Substantia nigra (tissue), 51 donors: ENCODE measurements at places on chromosomes 13 and 19.

- no peak for DNase-seq
These were observed 40.7 kb upstream of the DOCK9 start for GRCh38 chr13:99018418-99019180.

- no peak for DNase-seq
These were observed 13.0 kb upstream of the FPR3 start for GRCh38 chr19:51781999-51782398.

- no peak for DNase-seq
These were observed 621.0 kb downstream of the EFNB2 start for GRCh38 chr13:105914291-105915036.

- peak; percentile 28 for DNase-seq
These were observed 14.6 kb downstream of the VSIG10L start for GRCh38 chr19:51327066-51328001.

GRCh38 chr13:48574041-48574796 is 41.3 kb upstream of the RCBTB2 start:
- no peak for DNase-seq

DNA sequence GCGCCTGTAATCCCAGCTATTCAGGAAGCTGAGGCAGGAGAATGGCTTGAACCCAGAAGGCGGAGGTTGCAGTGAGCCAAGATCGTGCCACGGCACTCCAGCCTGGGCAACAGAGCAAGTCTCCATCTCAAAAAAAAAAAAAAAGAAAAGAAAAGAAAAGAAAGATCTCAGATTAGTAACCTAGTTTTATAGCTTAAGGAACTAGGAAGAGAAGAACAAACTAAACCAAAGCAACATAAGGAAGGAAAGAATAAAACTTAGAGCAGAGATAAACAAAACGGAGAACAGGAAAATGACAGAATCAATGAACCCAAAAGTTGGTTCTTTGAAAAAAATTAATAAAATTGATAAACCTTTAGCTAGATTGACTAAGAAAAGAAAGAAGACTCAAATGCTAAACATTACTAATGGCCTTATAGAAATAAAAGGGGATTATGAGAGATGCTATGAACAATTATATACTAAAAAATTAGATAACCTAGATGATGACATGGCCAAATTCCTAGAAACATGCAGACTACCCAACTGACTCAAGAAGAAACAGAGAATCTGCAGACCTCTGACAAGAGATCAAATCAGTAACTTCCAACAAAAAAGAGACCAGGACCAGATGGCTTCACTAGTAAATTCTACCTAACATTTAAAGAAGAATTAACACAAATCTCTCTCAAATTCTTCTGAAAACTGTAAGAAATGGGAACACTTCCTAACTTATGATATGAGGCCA is 68.2 kb downstream of the CDADC1 start:
- no peak for DNase-seq

GRCh38 chr13:35936246-35936978 is 194.8 kb downstream of the DCLK1 start:
- no peak for DNase-seq

DNA sequence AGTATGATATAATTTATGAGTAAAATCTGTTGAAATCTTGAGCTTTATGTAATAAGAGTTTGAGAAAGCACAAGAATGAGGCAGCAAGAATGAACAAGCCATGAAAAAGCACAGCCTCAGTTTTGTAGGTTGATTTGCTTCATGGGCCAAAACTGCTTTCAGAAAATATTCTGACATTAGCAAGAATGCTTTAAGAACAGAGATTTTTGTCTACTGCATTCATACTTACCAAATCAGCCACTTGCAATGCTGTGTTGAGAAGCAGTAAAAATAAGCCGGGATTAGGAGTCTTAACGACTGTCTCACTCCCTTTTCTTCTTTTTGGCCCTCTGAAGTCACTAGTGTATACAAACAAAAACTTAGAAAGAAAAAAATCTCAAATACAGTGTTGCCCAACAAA is 114.5 kb downstream of the POSTN start:
- DNase-seq: no peak

GRCh38 chr19:21023901-21024300 is 3.4 kb downstream of the ZNF430 start:
- no peak for DNase-seq

- DNase-seq: no peak
These were observed 238.6 kb upstream of the CSNK1A1L start for GRCh38 chr13:37344056-37344455.

GRCh38 chr19:36891768-36892357 is 24.2 kb downstream of the ZNF829 start:
- no peak for DNase-seq

DNA sequence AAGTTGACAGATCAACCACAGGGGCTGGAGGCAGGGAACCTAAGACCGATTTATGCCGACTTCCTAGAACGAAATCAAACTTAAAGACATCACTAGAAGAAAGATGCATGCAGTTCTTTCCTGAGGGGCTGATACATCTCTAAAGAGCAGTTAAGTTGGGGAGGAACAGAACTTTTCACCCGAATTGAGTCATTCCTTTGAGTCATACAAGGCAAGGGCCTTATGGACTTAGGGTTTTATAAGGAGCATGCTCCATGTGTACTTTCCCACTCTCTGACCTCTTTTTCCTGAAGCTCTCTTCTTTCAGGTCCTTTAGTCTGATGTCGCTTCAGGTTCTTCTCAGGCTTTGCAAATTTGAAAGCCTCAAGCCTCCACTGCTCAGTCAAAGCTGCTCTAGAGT is 7.9 kb upstream of the FBXL3 start:
- no peak for DNase-seq

DNA sequence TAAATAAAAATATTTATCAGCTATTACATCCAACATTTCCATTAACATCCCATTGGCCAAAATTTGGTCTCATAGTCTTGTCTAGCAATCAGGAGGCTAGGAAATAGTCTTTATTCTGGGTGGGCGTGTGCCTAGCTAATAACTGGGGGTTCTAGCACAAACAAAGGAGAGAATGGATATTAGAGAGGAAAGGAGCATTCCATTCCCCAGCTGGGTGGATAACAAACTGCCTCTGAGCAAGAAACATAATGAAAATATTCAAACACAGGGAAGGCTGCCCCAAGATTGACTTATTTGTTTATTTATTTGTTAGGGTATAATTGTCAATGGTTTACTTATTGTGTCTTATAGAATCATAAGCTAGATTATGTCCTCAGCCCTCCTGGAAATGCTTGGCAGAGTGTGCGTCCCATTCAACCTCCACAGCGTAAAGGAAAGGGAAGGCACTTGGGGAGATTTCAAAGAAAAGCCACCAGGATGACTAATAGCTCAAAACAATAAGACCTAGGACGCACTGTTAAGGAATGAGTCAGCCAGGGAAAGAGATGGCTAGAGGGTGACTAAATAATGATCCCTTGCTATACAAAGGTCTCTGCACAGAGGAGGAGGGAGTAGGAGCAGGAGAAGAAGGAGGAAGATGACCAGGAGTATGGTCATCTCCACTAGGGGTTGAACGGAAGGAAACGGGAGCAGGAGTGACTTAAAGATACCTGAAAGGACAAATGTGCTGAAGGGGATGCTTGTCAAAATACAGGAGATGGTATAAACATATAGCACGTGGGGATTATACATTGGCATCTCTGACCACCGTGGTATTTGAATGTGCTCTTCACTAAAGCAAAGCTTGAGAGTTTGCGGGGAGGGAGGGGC is 23.5 kb upstream of the USP12 start:
- no peak for DNase-seq

DNA sequence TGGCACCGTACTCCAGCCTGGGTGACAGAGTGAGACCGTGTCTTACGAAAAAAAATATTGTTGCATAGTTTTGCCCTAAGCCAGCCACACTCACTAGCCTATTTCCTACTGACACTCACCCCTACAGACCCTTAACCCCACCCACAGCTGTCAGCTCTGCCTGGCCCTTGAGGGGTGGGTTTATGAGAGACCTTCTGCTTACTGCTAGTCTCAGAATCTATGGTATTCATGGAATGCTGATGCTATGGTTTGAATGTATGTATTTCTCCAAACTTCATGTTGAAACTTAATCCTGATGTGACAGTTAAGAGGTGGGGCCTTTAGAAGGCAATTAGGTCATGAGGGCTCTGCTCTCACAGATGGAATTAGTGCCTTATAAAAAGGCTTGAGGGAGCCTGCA is 79.2 kb upstream of the LRCH1 start:
- DNase-seq: no peak

DNA sequence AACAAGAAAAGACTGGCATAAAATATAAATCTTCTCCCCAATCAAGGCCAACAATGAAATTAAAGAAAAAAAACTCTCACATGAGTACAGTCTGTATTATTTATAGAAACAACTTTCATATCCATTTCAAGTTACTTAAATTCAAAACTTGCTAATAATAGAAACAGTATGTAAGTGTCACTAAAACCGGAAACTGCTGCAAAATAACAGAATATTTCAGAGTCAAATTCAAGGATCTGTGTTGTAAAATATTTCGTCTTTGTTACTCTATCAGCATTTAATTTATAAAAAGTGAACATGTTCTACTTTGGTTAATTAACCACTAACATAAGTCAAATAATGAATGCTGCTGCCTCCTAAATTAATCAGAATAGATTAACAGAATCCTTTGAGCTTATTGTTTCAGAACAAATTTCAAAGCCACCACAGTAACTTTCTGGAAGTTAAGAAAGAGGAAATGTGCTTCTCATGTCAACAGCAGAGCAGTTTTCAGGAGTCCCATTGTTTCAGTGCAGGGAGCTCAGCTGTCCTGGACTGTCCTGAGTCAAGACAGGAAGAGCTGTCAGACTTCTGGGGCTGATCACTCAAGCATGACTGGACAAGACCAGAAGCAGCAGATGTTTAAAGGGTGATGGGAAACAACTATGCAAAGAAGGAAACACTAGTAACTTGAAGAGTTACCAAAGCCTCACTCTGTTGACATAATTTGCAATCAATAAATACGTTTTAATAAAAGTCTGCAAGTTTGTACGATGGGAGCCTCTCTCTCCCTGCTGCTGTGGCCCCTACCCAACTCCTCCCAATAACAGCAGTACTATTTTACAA is 76.9 kb downstream of the FOXO1 start:
- DNase-seq: no peak

- no peak for DNase-seq
These were observed 43.5 kb downstream of the ATP7B start for GRCh38 chr13:51967482-51968446.

GRCh38 chr19:9531933-9532332 is 6.5 kb downstream of the ZNF426 start:
- no peak for DNase-seq

- no peak for DNase-seq
These were observed 10.8 kb downstream of the ALOX5AP start for GRCh38 chr13:30745906-30746686.

- DNase-seq: peak; percentile 88
These were observed 82.3 kb upstream of the C1QTNF9B start for GRCh38 chr13:23979361-23980159.

- DNase-seq: no peak
These were observed 118.2 kb upstream of the ARGLU1 start for GRCh38 chr13:106686163-106686562.

- DNase-seq: no peak
These were observed 202.4 kb downstream of the LMO7 start for GRCh38 chr13:75838366-75839005.

DNA sequence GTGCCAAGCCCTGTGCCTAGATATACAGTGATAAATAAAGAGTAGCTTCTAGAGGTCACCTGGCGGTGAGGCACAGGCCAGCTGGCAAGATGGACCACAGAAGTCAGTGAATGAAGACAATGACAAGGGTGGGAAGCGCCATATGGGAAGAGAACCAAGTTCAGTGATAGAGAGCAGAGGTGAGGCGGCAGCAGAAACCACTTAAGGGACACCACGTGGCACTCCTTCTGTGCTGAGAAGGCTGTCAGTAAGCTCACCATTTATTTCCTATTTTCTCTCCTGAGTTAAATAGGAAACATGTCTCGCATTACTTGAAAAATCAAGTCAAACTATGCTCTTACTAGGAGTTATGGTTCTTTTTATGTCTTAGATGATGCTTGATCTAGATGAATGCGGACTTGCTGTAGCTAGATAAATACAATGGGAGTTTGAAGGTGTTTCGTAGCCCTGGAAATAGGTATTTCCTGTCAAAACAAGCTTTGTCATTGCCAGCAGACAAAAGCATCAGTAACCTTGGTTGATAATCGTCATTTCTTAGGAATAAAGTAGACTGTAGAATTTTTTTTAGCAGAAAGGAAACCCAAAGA is 17.8 kb downstream of the ALOX5AP start:
- DNase-seq: no peak

DNA sequence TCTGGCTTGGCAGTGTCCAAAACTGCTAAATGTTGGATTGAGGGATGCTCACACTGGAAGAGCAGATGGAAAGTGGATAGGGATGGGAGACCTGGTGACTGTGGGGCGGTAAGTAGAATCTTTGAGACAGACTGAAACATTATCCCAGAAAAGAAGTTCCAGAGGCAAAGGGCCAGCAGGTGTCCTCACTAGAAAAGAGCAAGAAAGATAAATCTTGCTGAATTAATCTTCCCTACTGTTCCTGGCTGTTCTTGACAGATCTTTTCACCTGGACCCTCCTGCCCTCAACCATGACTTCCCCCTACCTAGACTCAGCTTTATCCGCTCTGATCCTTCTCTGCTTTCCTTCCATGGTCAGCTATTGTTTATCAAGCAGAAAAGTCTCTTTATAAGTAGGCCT is 35.0 kb upstream of the FRY start:
- DNase-seq: no peak

GRCh38 chr13:113116206-113116800 is 6.3 kb upstream of the F10 start:
- no peak for DNase-seq

DNA sequence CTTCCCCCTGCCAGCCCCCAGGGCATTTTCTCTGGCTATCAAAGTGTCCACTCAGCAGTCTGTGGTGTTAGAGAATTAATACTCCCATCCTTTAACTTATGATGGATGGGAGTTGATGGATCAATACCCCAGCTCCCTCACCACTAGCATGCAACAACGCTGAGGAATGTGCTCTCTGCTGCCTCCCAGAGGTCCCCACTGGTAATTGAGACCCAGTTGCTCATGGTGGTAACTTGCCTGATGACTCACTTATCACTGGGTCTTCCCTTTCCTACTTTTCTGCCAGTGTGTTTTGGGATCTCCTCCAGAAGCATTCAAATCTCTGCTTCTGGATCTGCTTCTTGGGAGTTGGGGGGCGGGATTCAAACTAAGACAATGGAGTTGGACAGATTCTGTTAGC is 20.3 kb upstream of the CACNA1A start:
- DNase-seq: no peak

GRCh38 chr13:38849315-38849714 is 141.3 kb downstream of the STOML3 start:
- DNase-seq: no peak
